ENCODE measurements at places on chromosomes 11 and 22. TPM values are rescaled to one million over a fixed set of nuclear protein-coding genes. Genes with fewer than 3 reads are reported as not detected.

The RAB39A gene
- total RNA-seq: 0.59 TPM

The KLHL35 gene
- 1.5 TPM for total RNA-seq

The TRIM6 gene
- total RNA-seq: 9.7 TPM

The MMP27 gene
- not detected for total RNA-seq

The CYP2R1 gene
- 12.9 TPM for total RNA-seq

The KCNQ1 gene
- total RNA-seq: 0.55 TPM

The KCTD17 gene
- 27.4 TPM for total RNA-seq

All from A549 treated with GW870086 at 1 μM for 4 hours (cell line).